ENCODE measurements at places on chromosomes 1 and 21.
A peak's percentile ranks its signal among the peaks of the same experiment; 100 is the strongest.

- no peak for DNase-seq
These were observed 420.7 kb upstream of the USP24 start for GRCh38 chr1:55635856-55636255.

GRCh38 chr1:226487921-226488320 is 60.6 kb upstream of the STUM start:
- DNase-seq: no peak

- peak; percentile 58 for DNase-seq
These were observed 551 bp downstream of the ZRANB2 start for GRCh38 chr1:71080230-71080738.

- DNase-seq: peak; percentile 70
These were observed 1.7 kb upstream of the JUN start for GRCh38 chr1:58785442-58786058.

DNA sequence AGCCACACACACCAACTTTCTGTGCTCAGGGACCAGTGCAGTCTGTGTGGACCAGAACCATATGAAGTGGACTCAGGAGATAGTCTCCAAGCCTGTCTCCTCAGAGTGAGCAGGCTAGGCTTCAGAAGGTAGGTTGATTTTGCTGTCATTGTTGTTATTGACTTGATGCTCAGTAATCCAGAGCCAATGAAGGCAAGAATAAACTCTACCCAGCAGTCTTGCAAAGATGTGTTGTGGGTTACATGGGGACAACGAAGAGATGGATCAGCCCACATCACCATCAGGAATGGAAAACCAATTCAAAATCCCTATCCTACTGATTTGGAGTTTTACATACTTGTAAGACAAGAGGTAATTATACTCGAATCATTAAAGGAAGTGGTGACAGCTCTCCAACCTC is 37.4 kb downstream of the PHC2 start:
- no peak for DNase-seq

DNA sequence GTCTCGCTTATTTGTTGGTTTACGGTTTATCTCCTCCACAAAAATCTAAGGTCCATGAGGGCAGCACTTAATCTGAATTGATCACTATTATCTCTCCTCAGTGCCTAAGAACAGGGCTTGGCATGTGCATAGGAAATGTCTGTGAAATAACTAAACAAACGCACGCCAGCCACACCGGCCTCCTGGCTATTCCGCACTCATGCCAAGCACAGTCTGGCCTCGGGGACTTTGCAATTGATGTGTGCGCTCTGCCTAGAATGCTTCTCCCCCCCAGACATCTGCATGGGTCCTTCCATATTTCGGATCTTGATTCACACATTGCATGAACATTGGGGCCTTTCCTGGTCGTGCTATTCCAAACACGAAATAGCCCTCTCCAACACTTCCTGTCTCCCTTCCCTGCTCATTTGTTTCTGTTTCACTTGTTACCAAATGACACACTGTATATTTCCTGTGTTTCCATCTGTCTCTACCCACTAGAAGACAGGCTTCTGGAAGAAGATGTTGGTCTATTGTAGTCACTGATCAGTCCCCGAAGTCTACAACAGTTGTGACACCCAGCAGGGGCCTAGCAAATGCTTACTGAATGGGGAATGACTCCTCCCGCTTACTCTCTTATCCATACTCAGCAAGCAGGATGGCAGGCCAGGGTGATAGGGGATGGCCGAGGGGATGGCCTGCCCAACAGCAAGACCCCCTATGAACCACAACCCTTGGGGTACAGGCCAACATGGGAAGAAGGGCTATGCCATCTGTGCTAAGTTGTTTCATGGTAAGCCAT is 93.9 kb downstream of the GLIS1 start:
- peak; percentile 6 for DNase-seq

GRCh38 chr1:205630651-205631009 is 1.2 kb downstream of the ELK4 start:
- no peak for DNase-seq

DNA sequence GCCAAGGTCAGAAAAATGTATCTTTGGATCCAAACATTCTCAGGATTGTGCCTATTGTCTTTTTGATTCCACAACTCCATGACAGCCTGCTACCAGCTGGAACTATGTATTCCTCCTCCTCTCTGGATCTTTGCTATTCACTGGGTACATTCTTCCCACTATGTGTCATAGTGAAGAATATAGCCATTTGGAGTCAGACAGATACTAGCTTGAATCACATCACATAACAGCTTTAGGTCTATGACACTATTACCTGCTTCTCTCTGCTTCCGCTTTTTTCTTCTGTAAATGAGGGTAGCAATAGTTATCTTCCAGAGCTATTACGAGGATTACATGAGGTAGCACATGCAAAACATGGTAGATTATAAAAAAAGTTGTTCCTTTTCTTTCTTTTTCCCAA is 5.4 kb upstream of the EXO1 start:
- DNase-seq: no peak

DNA sequence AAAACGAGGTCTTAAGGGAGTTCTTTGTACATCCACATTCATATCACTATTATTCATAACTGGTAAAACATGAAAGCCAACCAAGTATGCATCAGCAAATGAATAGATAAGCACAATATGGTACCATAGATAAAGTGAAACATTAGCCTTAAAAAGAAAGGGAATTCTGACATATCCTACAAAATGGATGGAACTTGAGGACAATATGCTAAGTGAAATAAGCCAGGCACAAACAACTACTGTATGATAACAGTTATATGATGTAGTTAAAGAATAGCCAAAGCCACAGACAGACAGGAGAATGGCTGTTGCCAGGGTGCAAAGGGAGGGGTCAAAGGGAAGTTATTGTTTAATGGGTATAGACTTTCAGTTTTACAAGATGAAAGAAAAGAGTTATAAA is 148.9 kb downstream of the EIF4G3 start:
- peak; percentile 53 for DNase-seq

- no peak for DNase-seq
These were observed 556.8 kb downstream of the LMO4 start for GRCh38 chr1:87885278-87886025.

DNA sequence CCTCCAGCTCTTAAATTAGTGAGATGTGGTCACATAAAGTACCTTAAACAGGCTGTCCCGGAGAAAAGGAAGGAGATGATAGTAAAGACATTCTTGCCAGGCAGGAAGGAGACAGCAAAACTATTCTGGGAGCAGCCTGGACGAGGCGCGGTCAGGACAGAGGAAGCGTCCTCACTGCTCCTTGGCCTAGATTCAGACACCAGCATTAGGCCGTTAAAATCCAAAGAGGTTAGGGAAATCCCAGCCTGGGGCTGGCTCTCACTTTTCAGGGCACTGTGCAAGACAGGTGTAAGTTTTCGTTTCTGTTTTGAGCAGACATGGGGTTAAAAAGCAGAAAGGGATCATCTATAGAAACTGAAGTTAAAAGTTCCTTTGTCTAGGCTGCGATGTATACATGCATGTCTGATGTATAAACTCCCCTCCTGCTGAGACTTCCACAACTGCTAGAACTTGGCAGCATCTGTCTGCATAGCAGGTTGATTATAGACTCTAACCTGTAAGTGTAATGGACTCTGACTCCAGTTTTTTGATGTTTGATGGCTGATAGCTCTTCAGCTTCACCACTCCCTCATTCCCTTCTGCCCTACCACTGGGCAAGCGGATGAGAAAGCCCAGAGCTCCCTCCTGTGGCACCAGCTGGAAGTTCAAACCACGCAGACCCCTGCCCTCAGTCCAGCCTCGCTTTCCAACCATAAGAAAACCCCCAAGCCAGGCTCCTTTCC is 21.5 kb downstream of the STPG1 start:
- DNase-seq: peak; percentile 66

DNA sequence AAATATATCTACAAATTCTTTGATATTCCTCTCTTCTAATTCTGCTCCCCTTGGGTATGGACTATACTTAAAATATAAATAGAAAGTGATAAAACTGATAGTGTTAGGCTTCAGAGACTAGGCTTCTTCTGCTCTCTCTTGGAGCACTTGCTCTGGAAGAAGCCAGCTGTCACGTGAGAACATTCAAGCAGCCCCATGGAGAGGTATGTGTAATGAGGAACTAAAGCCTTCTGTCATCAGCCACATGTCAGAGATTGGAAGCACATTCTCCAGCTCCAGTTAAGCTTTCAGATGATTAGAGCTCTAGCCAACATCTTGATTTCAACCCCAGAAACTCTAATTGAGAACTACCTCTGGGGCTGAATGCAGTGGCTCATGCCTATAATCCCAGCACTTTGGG is 34.3 kb downstream of the XKR8 start:
- peak; percentile 85 for DNase-seq

- no peak for DNase-seq
These were observed 1.5 kb upstream of the TDRD10 start for GRCh38 chr1:154500533-154500932.

DNA sequence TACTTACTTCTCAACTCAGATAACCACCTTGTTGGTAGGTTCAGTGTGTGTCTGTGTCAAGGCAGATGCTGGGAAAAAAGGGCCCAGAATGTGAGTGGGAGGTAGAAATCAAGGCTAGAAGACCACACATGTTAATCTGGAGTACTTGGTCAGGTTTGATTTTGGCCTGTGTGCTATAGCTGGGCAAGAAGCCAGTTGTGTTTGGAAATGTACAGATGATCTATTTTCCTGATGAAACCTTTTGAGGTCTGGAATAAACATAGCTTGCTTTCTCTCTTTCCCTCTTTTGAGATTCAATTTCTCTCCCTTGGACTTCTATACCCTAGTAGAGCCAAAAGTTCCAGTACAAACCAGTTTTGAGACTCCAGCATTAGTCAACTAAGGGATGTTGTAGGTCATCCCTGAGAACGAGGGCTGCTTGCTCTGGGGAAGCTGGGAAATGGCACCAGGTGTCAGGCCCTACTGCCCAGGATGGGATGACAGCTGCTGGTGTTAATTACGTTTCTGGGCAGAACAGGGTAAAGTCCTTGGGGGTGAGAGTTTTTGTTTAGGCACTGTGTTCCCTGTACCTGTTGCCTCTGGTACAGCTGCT is 15.8 kb downstream of the MAPKAPK2 start:
- DNase-seq: peak; percentile 66

DNA sequence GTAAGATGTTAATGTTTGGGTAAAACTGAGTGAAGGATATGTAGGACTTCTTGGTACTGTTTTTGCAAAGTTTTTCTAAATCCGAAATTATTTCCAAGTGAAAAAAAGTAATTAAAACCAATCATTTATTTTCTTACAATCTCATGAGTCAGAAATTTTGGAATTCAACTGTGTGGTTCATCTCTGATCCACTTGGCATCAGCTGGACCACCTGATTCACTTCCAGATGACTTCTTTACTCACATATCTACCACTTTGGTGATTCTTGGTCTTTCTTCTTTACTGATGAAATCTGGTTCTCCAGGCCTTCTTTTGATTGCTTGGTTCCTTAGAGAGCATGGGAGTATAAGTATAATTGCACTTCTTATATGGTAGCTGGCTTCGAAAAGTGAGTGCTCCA is 254.9 kb upstream of the CACYBP start:
- DNase-seq: no peak

DNA sequence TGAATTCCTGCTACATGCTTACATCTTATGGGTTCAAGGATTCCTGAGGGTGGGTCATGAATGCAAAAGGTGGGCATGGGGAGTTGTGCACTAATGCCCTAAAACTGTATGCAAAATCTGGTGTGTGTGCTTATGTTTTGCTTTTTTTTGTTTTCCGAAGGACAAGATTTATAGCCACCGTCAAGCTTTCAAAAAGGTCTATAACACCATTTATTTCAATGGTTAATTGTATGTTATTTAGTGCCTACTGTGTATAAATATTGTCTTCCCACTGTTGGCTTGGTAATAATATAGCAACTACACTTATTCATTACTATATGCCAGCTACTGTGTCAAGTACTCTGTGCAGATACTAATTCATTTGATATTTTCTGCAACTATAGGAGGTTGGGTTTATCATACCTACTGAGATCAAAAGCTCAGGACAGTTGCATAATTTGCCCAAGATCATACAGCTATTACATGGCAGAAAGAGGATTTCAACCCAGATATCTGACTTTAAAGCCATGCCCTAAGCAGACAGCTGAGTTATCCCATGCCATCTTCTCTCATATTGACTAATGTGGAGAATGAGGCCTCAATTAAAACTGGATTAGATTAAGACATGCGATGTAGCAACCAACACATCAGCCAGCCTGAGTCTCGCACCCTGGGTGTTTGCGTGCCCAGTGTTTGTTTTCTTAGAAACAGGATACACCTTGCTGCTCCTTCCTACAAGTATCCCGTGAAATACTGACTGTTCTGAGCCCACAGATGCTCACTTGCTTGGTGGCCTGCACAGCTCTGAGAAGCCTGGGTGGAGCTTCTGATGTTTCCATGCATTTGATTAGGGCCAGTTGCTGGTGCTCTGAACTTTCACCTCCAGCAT is 34.6 kb downstream of the GADD45A start:
- DNase-seq: no peak

DNA sequence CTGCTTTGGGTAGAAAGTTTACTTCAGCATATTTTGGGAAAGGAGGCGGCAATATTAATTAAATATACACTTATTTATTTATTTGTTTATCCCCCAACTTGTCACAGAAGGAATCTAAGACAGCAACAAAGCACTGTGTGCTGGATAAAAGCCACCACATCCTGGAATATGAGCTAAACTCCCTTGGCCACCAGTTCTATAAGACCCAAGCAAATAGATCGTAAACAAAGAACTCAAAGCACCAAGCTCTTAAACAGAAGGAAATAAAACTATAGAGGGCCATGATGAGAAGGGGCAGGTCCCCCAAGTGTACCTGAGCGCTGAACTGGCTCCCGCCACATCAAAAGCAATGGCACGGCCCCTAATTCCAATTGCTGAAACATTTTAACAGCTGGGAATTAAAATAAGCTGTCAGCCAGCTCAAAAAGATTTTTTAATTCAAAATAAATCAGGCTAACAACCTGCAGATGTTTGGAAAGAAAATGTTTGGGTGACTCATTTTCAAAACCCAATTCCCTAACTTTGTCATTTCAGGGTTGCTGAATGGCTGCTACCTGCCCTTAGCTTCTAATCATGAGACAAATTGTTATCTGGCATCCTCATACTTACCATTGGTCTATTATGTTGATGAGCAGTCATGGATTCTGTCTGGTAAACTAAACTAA is 127.1 kb downstream of the SLC30A10 start:
- DNase-seq: no peak

DNA sequence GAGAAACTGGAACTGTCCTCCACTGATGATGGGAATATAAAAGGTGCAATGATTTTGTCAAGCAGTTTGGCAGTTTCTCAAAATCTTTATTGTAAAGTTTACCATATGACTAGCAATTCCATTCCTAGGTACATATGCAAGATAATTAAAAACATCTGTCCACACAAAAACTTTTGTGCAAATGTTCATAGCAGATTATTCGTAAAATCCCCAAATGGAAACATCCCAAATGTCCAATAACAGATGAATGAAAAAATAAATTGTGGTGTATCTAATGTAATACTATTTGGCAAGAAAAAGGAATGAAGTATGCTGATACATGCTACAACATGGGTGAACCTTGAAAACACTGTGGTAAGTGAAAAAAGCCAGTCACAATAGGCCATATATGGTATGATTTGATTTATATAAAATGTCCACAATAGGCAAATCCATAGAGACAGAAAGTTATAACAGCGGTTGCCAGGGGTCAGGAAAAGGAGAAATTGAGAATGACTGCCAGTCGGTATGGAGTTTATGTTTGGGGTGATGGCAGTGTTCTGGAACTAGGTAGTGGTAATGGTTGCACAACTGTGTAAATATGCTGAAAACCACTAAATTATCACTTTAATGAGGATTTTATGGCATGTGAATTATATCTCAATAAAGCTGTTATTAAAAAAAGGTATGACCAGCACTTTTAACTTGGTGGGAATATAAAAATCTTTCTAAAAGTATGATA is 81.7 kb upstream of the BEND5 start:
- no peak for DNase-seq

- no peak for DNase-seq
These were observed 6.2 kb downstream of the COQ8A start for GRCh38 chr1:226946285-226946684.
